ENCODE measurements at places on chromosomes 16 and 17.

GRCh38 chr17:75749545-75750389, 15.2 kb downstream of the GALK1 start:
- DNase-seq: peak; percentile 90

DNA sequence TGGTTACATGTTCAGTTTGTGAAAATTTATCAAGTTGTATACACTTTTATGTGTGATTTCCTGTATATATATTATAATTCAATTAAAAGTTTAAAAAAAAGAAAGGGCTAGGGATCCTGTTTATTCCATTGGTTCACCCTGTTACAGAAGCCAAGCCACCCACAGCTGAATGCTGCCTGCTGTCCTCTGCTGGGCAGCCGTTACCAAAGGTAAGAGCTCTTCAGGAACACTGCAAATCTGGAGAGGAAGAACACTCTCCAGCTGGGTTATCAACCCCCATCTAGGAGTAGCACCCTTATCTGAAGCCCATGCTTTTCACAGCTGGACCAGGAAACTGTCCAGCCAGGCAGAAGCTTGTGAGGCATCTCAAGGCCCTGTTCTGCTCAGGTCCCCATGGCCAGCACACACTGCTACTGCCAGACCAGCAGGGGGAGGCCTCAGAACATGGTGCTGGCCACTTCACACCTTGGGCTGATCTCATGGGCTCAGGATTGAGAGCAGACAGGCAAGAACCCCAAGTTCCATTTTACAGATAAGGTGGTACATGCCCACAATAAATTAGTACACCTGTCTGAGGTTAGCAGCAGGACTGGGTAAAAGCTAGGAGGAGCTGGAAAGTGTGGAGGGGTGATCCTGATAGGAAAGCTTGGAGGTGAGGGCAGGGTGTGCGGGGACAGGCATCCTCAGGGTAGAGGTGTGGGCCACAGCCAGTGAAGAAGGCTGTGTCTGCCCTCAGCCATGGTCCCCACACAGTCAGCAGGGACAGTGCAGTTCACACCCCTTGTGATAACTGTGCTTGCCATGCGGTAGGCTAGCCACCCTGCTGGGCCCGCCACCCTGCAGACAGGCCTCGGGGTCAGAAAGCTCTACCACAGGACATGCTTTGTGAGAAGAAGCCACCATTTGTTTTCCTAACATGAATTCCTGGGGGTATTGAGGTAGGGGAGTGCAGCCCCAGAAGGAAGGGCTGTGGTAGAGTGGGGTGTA, 54.3 kb upstream of the SREBF1 start:
- DNase-seq: peak; percentile 87

- no peak for DNase-seq
Observed at GRCh38 chr17:58538811-58539409, 24.5 kb upstream of the MTMR4 start.

- no peak for DNase-seq
Observed at GRCh38 chr16:85687651-85688471, 893 bp downstream of the GINS2 start.
